ENCODE measurements at places on chromosomes 2 and 18.

- no peak for DNase-seq
Measured at GRCh38 chr18:35624146-35624545, 42.6 kb downstream of the GALNT1 start.

DNA sequence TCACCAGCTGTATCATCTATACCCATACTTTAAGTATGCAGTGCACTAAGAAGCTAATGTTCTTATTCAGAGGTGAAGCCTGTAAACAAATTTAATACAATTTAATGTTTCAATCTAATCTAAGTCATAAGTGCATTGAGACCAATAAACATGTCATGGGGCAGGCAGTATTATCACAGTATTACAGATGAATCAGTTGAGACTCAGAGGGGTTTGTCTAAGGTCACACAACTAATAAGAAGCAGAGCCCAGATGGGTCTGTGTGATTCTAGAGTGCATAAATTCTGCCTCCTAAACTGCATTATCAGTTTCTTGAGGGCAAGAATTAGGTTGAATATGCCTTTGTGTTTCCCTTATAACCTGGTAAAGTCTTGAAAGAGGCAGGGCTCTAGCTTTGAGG is 140.9 kb upstream of the RNF152 start:
- no peak for DNase-seq

DNA sequence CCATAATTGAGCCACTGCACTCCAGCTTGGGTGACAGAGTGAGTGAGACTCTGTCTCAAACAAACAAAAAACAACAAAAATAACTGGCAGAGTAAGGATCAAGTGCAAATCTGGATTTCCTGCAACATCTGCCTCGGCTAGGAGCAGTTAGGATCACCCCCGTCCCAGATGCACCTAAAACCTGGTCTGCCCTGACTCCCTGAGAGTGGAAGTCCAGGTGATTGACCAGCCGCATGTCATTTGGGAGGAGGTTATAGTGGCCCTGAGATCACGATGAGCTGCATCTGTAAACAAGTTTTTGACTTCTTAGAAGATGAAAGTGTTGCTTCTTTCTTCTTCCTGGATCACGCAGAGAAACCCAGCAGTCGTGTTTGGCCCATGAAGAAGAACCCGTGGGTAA is 5.0 kb upstream of the ESPNL start:
- DNase-seq: no peak

- no peak for DNase-seq
Measured at GRCh38 chr18:45073556-45073955, 392.9 kb downstream of the SETBP1 start.

DNA sequence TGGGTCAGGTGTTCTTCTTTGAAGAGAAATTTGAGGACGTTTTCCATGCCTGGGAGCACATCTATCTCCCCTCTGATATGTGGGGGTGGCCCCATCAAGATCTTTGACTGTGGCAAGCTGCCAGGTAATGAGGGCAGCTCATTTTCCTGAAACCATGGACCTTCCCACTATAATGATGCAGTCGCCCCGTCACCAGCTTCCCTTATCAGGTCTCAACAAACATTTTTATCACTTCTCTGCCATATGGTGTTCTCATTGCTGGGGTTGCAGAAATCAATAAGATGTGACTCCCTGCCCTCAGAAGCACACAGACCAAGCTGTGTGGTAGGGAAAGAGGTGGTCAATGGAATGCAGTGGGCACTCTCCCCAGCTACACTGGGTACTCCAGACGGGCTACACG is 48.4 kb upstream of the B3GNT7 start:
- no peak for DNase-seq

GRCh38 chr2:239368321-239368720 is 32.5 kb downstream of the HDAC4 start:
- DNase-seq: no peak

DNA sequence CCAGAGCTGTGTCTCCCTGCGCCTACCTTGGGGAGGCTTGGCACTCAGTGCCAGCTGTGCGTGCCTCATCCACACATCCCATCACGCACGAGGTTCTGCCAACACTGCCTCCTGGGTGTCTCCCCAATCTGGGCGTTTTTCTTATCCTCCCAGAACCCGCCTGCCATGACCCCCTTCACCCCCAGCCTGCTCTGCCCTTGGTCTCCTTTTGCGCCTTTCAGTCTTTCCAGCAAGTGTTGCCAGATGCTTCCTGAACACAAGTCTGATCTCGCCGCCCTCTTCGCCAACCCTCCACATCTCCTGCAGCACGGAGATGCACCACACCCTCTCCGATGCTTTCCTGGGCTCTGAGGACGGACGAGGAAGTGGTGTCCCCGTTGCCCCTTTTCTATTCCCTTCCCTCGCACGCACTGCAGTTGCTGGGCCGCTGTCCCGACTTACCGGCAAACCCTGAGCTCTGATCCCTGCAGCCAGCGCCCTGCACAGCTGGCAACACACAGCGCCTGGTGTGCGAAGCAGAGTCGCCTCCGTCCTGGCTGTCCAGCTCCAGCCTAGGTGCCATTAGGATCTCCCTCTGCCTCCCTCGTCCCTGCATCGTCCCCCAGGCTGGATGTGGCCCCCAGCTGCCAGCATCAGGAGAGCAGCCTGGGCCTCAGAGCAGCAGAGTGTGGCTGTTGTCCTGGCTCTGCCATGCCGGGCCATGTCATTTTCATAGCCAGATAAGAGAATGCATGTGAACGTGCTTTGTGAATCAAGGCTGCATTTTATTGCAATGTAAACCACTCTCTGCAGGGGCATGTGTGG is 22.6 kb upstream of the ALLC start:
- DNase-seq: no peak

DNA sequence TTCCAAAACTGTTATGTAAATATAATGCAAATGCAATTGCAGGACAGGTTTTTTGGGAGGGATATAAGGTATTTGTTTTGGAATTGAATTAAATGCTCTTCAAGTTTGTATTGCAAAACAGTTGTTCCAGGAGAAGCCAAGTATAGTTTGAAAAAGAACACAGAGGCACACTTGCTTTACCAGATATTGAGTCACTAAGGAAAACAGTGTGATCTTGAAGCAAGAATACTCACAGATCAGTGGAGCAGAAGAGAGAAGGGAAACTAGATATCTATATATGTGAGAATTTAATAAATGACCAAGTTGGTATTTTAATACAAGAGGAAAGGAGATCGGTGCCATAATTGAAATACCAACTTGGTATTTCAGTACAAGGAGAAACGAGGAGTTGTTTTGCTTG is 178.9 kb downstream of the CAPN13 start:
- no peak for DNase-seq

All from NCI-H187 (cell line).